BE2C (cell line): ENCODE measurements at places on chromosomes 13 and 19.
A peak's percentile ranks its signal among the peaks of the same experiment; 100 is the strongest.

DNA sequence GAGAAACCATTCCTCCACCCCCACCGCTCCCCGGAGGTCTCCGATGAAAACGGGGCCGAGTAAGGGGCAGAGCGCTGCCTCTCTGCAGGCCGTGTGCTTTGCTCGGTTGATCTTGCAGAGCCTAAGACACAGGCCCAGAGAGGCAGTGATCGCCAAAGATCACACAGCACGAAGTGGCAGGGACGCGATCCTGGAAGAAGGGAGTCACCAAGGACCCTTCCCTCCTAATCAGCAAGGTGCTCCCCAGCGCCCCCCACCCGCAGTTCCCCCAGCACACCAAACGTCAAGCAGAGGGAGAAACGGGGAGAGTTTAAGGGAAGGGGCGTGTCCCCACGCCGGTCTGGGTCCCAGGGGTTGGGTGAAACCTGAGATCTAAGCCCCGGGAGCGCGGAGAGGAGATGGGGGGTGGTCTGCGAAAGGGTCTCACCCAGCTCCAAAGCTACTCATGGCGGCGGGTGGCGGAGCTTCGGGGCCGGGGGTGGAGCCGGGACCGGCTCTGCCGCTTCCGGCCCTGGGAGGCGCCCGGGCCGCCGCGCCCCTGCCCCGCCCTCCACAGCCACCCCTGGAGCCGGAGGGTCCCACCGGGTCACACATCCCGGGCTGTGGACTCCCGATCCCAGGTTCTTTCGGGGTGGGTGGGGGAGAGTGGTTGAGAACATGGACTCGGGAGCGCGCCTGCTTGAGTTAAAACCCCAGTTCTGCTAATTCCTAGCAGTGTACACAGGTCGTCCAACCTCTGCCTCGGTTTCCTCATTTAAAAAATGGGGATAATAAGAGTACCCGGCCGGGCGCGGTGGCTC is at the start of gene EML2:
Gene EML2 (minus strand): TSS at position 468 of the 800 bp plus-strand sequence. CDS start 21 bp downstream, at position 447.
- peak; percentile 40 for DNase-seq

- no peak for DNase-seq
Measured at GRCh38 chr19:14112809-14113385, 4.7 kb downstream of the PRKACA start.

DNA sequence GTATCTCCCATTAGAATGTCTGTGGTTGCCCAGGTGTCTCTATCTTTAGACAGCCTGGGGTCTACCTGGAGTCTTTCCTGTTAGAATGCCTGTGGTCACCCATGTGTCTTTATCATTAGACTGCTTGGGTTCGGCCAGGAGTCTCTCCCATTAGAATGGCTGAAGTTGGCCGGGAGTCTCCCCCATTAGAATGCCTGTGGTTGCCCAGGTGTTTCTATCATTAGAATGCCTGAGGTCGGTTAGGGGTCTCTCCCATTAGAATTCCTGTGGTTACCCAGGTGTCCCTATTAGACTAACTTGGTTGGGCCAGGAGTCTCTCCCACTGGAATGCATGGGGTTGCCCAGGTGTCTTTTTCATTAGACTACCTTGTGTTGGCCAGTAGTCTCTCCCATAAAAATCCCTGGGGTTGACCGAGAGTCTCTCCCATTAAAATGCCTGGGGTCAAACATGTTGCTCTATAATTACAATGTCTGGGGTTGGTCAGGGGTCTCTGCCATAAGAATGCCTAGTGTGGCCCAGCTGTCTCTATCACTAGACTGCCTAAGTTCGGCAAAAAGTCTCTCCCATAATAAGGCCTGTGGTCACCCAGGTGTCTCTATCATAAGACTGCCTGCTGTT is 1448.7 kb downstream of the UQCRFS1 start:
- no peak for DNase-seq

DNA sequence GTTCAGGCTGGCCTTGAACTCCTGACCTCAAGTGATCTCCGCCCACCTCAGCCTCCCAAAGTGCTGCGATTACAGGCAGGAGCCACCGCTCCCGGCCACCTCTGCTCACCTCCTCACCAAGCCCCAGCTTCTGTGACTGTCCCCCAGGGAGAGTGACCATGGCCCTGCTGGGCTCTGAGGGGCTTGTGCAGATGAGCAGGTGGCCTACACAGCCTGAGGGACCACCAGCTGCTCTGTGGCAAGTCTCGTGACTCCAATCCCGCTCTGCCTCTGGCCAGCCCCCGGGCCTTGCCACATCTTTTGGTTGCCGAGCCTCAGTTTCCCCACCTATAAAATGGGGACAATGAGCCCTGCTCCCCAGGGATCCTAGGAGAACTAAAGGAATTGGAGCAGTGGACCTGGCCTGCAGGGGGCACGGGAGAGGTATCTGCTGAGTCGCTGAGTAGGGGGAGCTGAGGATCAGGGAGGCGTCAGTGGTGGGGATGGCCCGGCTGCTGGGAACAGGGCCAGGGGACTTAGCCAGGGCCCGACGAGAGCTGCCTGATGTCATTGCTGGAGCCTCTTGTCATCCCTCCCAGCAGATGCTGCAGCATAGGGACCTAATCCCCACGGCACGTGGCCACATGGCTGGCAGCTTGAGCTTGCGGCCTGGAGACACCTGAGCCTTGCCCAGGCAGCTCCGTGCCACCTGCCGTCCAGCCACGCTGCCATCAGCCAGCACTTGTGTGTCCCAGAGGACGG is 74.7 kb downstream of the GADD45B start:
- peak; percentile 36 for DNase-seq

DNA sequence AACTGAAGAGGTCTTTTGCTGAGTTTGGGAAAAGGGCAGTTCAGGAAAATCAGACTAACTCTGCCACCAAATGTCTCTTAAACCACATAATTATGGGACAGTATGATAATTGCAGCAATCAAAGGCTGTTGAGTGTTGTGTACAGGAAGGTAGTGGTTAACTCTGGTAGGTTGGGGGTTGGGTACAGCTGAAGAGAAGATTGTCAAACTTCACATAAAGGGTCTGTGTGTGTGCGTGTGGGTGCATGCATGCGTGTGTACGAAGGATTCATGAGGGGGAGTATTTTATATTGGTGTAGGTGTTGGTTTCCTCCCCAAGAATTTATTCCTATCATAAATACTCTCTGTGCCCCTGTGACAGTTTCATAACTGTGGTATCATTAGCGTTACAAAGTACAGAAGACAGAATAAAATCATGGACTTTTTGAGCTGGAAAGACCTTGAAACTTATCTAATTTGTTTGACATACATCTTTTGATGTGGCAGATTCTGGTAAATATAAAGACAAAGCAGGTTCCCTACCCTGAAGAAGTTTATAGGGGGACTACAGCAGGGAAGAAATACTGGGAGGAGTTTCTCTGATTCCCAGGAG is 94.1 kb downstream of the PCCA start:
- no peak for DNase-seq

GRCh38 chr13:84443463-84443862 is 561.2 kb upstream of the SLITRK1 start:
- DNase-seq, result no peak

- no peak for DNase-seq
Measured at GRCh38 chr13:91331047-91331915, 16.2 kb upstream of the MIR17HG start.

GRCh38 chr13:99278200-99278599 is 20.0 kb upstream of the GPR18 start:
- DNase-seq, result no peak

- DNase-seq, result no peak
Measured at GRCh38 chr13:103275081-103275480, 208.9 kb upstream of the SLC10A2 start.

DNA sequence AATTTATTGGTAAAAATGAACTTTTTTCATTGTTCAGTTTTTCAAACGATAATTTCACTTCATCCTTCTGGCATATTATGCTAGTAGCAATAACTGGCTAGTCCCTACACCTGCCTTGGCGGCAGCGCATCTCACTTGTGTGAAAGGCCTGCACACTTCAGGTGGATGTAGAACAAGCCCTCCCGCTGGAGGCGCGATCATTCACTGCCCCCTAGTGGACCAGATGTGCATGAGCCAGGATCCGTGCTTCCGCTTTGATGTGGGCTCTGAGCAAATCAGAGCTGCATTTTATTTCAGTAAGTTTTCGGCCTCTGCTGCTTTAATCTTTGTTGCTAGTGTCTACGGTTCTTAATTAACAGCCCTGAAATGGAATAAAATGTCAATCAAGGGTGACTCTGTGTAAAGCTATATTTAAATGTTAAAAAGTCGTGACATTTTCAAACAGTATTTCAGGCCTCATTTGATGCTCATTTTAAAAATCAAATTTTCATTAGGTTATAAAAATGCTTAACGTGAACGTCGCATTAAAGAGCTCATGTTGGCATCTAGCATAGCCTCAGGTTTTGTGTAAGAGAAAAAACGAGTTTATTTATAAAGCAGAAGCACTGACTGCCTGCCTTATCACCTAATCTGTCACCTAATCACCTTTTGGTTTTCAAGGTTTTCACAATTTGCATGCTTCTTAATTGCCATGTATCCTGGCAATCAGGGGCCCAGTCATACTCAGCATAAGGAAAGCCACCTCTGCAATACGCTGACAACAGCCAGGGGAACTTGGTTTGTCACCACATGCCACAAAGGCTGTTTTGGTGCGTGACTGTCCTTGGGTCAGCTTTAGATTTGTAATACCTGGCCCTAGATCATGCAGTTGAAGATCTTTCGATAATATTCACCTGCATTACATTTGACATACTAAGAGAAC is 112.2 kb downstream of the TEX26 start:
- DNase-seq, result peak; percentile 82

DNA sequence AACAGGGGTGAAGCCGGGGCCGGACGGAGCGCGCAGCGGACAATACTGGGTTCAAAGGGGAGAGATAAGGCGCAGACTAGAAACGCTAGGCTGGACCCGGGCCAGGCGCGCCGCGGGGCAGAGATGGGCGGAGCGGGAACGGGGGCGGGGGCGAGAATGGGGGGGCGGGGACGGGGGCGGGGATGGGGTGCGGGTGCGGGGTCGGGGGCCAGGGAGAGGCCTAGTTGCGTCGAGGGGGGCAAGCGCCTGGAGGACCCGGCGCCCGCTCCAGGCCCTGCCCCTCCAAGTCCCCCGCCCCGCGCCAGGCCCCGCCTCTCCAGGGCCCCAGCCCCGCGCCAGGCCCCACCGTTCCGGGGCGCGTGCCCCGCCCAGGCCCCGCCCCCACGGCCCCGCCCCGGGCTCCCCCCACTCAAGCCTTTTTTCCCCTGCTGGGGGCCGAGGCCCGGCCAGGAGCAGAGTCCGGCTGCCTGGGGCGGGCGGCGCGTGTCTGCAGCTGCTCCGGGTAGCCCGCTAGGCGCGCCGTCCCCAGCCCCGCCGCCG is at the start of gene CERS4:
Gene CERS4 (plus strand): TSS at position 449 of the 540 bp plus-strand sequence. CDS start 41,707 bp downstream, outside the sequence.
- peak; percentile 69 for DNase-seq

DNA sequence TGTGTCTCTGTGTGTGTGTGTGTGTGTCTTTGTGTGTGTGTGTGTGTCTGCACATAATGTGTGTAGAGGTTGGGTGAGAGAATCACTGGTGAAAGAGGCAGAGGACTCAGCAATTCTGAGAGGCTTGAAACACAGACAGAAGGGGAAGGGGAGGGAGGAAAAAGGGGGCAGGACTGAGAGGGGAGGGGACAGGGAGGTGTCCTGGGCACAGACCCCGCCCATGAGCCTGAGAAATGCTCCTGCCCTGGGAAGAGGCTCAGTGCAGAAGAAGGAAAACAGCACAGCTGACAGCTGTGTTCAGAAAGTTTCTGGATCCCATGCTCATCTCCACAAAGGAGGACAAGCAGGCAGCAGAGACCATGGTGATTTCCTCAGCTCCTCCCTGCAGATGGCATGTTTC is 59.1 kb upstream of the CEACAM8 start:
- no peak for DNase-seq

GRCh38 chr19:6999933-7000332 is 21.3 kb downstream of the MBD3L2B start:
- DNase-seq, result no peak

GRCh38 chr19:3807574-3808354 is 21.6 kb upstream of the MATK start:
- DNase-seq, result no peak

DNA sequence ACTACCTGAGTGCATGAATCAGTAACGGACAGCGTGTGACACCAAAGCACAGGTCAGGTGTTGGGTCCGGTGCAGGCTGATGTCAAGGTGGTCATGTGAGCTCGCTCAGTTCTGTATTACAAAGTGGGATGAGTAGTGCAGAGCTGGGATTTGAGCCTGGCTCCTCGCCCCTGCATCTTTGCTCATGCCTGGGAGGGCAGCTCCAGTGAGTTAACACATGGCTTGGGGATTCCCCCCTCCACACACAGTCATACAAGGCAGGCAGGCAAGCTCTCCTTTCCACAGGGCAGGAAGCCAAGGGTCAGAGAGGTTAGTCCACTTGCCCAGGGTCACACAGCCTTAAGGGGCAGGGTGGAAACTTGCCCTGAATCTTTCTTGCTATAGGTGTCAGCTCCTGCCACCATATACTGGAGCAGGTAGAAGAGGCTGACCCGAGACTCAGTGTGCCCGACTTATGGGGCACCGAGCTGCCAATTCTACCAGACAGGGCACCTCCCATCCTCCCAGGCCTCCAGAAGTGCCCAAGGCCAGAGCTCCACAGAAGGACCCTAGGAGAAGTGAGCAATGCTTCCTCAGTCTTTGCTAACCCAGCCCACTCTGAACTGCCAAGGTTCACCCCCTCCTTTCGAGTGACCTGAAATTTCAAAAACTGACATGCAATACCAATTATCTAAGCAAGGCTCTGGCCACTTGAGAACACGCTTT is 35.4 kb downstream of the ZNF787 start:
- DNase-seq, result no peak

DNA sequence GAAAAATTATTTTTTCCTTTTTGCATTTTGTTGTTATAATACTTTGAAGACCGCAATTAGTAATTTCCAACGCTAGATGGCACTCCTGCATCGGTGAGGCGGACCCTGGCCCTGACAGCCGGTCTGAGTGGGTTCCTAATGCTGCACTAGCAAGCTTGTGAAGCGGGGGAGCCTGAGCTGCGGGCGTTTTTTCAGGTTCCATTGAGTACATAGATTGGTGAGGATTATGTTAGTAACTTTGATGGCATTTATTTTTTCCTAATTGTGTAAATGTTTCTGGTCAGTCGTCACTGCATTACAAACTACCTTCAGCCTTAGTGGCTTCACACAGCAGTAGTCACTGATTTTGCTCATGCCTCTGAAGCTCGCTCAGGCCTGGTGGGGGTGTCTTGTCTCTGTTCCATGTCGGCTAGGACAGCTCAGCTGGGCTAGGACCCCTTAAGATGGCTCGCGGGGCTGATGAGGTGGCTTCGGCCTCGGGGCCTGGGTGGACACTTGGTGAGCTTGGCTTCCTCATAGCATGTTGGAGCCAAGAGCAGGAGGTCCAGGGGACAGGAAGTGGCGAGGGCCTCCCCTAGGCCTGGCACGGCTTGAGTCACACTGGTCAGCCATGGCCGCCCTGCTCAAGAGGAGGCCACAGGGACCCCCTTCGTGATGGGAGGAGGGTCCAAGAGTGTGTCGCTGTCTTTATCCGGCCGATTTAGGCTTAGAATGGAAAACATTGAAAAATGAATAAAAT is 25.0 kb downstream of the ERCC5 start:
- DNase-seq, result peak; percentile 75

DNA sequence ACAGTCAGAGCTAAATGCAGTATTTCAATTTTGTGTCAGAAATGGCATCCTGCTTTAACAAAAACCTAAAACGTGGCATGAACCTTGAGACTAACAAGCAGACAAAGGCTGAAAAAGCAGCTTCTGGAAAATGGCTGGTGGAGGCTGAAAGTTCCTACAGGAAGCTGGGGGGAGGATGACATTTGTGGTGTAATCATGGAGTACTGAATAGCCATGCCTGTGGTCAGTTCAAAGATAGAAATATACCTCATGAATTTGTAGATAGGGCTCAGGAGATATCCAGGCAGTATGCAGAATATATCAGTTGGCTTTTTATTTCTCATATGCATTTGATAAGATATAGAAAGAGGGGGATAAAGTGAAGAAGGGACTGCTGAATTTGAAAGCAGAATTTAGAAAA is 181.7 kb downstream of the UQCRFS1 start:
- no peak for DNase-seq

- peak; percentile 16 for DNase-seq
Measured at GRCh38 chr19:980133-980998, 3.8 kb upstream of the WDR18 start.

GRCh38 chr19:29329460-29330134 is 116.6 kb upstream of the UQCRFS1 start:
- DNase-seq, result no peak
